ENCODE measurements at places on chromosomes 7 and 10. TPM values are rescaled to one million over a fixed set of nuclear protein-coding genes. Genes with fewer than 3 reads are reported as not detected.

- DNase-seq: no peak
These were observed 83.4 kb downstream of the PRKAG2 start for GRCh38 chr7:151793531-151793951.

DNA sequence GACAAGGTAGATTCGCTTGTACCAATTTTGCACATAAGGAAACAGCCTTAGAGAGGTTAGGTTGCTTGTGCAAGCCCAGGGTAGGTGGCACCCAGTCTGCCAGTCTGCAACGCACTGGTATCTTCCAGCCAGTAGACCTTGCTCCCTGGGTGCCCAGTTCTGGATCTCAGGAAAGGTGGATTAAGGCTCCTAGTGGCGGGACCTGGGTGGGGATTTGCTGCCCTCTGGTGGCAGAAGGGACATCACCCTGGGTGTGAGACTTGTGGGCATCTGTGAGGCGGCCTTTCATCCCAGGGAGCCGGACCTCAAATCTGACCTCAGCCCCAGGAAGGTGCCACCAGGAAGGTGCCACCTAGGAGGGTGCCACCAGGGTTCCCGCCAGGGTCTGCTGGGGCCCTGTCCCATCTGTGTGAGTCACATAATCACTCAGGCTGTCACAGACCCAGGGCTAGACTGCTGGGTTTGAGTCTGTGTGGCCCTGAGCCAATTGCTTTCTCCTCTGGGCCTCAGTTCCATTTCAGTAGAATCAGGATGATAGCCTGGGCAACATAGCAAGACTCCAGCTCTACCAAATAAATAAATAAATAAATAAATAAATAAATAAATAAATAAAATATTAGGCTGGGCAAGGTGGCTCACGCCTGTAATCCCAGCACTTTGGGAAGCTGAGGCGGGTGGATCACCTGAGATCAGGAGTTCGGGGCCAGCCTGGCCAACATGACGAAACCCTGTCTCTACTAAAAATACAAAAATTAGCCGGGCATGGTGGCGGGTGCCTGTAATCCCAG, 5.3 kb upstream of the PRKRIP1 start:
- peak; percentile 85 for DNase-seq

DNA sequence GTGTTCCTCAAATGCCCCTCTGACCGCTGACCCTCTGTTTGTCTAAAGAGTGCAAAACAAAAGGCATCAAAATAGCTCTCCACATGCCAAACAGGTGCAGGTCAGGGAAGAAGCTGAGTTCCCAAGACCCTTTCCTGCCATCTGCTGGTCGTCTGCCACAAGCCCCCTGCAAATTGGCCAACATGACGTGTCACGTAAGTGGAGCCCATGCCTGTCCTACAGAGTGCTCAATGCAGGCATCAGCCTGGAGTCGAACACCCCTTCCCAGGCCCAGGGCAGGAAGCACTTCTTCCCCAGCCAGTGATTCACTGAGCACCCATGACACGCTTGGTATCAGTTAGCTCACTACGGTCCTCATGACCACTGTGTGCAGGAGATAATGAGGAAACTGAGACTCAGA, 14.1 kb downstream of the TMEM72 start:
- DNase-seq: peak; percentile 53

- DNase-seq: no peak
These were observed 639.2 kb downstream of the KCNMA1 start for GRCh38 chr10:76998451-76998850.

- no peak for DNase-seq
These were observed 10.9 kb downstream of the UMAD1 start for GRCh38 chr7:7651479-7651878.

DNA sequence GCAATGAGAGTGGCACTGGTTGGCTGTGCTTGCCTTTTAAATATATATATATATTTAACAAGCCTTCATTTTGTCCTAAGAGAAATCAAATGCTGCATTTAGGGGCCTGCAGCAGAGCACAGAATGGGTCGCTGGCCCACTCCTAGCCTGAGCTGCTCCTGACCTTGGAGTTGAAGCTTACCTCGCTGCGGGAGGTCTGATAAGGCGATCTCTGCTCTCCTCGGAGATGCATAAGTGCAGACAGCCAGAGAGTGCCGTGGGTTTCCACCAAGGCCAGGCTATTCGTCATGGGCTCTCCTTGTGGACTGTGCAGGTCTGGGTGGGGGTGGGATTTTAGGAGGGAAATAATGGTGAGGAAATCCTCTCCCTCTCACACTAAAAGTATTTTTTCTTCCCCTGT, 99.5 kb upstream of the IKZF1 start:
- no peak for DNase-seq

- peak; percentile 18 for DNase-seq
These were observed 21.6 kb downstream of the RBM28 start for GRCh38 chr7:128322040-128322643.

GIMAP2 gene
- total RNA-seq: 4.7 TPM

DNA sequence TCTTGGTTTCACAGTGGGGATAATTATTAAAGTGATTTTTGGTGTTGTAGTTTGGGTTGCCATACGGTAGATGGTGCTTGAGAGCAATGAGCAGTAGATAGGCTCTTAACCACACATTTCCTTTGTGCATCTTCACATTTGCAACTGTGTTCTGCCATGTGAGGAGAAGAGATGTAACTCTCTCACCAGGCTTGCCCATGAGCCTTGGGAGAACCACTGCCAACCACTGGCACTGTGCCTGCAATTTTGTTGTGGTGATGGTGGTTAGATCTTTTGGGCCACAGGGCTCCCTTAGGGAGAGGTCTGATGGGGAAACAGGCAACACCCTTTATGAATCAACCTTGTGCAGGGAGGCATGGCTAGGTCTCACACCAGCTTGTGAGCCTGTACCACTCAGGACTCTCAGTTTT, 204.3 kb downstream of the CCDC7 start:
- DNase-seq: no peak

DNA sequence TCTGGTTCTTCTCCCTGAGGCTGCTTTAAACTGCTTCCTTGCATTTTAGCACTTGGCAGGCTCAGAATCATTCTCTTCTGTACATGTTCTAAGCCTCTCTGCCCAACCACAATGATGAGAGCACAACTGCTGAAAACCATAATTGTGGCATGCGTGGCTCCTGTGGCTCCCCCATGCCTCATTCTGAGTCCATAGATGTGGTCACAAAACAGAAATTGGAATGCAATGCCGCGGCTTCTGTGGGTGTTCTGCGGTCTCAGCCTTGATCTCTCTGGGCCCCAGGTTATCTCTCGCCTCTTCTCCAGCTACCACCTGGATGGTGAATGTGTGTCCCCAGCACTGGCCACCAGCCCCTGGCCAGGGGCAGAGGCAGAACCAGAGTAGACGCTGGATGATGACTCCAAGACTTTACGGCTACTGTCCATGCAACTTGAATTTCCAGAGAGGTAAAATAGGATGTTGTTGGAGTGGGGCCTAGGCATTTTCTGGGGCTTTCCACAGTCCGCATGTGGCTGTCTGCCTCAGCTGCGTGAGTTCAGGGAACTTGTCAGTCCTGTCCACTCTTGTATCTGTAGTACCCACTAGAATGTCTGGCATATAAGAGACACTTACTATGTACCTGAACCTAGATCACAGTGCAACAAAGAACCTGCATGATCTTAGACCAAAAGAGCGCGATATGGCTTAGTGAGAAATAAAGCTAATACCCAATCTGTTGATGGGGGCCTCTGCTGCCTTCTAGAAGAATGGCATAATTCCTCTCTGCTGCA, 52.4 kb upstream of the ADRB1 start:
- DNase-seq: no peak

SLC16A9 gene
- total RNA-seq: 2.2 TPM

SCIN gene
- total RNA-seq: 22.6 TPM

GRID1 gene
- 0.10 TPM for total RNA-seq
